ENCODE measurements at places on chromosomes 5 and 9. TPM values are rescaled to one million over a fixed set of nuclear protein-coding genes. Genes with fewer than 3 reads are reported as not detected.
A peak's percentile ranks its signal among the peaks of the same experiment; 100 is the strongest.

GRCh38 chr5:126284977-126285696 is 138.1 kb upstream of the GRAMD2B start:
- no peak for DNase-seq

The TMEM267 gene
- total RNA-seq: 12.0 TPM

DNA sequence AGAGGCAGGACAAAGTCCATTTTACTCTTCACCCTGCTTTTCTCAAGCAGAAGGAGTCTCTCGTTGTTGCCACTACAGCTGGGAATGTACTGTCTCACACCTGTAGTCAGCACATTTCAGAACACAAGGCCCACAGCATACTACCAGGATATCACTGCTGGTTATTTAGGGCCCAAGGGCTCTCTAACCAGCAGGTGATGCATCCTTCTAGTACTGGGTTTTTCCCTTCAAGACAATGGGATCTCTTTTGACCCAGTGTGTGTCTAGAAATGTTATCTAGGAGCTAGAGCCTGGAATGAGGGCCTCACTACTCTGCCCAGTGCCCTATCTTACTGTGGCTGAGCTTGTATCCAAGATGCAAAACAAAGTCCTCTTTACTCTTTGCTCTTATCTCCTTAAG is 235.1 kb upstream of the PRR16 start:
- DNase-seq: no peak

The ZSWIM6 gene
- total RNA-seq: 10.8 TPM

DNA sequence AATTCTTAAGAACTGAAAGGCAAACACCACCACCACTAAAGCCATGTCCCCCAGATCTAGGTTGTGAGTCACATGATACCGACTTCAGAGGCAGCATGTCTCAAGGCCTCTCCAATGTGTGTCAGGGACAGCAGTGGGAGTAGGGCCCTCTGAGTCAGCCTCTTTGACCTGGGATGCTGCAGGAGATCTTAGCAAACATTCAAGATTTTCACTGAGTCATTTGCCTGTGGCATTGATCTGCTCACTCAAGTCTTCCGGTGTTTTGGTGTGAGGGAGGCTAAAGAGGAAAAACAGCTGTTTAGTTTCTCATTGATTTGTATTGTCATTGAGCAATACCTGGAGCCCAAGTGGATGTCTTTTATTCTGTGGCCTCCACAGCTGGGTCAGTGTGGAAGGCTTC is 36.1 kb downstream of the TMC1 start:
- peak; percentile 97 for DNase-seq

The BARHL1 gene
- total RNA-seq: not detected

DNA sequence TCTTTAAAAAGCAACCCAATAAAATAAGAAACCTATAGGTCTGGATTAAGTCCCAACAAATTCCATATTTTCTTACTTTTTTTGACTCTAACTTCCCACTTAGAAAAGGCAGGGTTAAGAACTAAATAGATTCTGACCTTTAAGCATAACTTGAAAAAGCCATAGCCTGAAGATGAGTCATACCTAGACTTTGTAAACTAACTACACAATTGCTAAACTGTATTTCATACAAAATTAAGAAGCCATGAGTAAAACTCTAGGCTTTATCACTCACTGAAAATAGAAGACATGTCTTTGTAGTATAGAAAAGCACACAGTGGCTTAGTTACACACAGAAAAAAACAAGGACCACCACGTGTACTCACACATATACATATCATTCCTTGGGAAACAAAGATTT is 51.5 kb downstream of the MLLT3 start:
- peak; percentile 87 for DNase-seq

DNA sequence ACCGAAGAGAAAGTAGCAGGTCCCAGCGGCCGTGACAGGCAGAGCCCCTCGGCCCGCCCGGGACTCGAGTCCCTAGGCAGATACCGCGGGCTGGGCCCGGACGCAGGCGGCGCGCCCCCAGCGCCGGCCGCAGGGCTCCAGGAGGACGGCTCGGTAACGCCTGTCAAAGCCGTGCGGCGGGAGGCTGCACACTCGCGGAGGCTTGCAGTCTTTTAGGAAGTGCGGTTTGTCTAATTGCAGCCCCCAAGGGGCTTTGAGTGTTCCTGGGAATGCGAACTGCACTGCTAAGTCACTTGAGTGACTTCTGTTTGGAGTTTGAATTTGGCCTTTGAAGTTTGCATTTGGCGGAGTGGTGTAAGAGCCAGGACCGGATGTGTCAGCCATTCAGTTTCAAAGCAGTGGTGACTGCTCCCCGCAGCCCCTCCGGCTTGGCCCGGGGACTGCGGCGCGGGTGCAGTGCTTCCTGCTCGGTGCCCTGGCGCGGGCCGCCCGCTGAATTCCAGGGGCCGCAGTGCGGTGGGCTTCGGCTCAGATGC is 1.3 kb downstream of the MAP3K1 start:
- peak; percentile 54 for DNase-seq

- no peak for DNase-seq
Measured at GRCh38 chr9:78542491-78543181, 245.7 kb downstream of the PSAT1 start.
